Activated CD4-positive, alpha-beta T cell treated with anti-CD3 and anti-CD28 coated beads, Interleukin-2, amount 10 ng/mL, durations not matched to agents 7 days and 5 days (primary cell): ENCODE measurements at places on chromosomes 5 and 9. TPM values are rescaled to one million over a fixed set of nuclear protein-coding genes. Genes with fewer than 3 reads are reported as not detected.

DNA sequence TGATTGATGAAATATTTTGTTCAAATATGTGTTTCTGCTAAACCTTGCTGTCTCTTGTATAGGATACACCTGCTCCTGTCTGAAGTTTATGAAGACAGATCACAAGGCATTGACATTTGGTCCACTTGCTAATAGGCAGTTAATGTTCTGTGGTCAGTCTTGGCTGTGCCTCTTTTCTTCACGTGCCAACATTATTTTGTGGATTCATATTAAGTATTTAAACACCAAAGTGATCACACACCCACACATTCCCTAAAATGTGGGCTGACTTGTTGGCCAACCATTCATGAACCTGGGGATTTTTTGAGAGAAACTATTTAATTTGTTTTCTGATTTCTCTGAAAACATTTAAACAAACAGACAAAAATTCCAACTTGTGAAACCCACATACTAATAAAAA lies 33.7 kb downstream of the ZNF462 start:
- H3K27me3 ChIP-seq: no peaks in the 10 kb centered on the region
- H3K36me3 ChIP-seq: no peaks in the 10 kb centered on the region
- no peaks in the 10 kb centered on the region for H3K4me1 ChIP-seq

Gene SAXO1
- 0.10 TPM for total RNA-seq

DNA sequence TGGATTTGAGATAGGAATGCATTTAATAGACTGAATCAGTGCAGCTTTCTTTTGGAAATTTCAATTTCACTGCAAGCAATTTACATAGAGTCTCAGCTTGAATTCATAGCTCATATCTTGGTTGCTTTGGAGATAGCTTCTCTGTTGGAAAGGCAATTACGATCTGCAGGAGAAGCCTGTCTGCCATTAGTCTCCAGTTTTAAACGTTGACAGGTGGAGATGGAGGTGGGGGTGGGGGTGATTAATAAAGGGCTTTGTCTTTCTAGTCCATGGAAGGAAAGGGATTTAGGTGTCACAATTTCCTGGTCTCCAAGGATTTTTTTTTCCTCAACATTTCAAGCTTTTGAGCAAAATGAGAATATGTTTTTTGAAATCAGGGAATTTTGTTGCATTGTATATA lies 184.7 kb downstream of the CARTPT start:
- no peaks in the 10 kb centered on the region for H3K4me1 ChIP-seq
- no peak overlapping the region for H3K27ac ChIP-seq
- no peaks in the 10 kb centered on the region for H3K27me3 ChIP-seq
- H3K36me3 ChIP-seq: no peaks in the 10 kb centered on the region
- H3K4me3 ChIP-seq: no peak overlapping the region
- no peak for DNase-seq

Gene SEMA5A
- 0.12 TPM for total RNA-seq

DNA sequence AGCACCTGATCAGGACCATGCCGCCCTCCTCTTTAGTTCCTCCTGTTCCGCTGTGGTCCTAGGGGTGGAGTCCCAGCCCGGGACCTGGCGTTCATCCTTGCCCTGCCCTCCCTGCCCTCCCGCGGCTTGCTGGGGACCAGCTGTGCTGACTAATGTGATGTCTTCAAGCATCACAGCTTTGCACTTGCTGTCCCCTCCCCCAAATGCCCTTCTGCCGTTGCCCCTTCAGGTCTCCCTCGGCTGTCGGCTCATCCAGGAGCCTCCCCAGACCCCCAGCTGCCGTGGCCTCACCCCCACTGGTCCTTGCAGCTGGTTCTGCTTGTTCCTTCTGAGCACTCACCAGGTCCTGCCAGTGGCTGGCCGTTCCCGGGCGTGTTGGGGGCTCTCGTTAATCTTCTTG lies 19.9 kb downstream of the RXRA start:
- DNase-seq: no peak
- no peaks in the 10 kb centered on the region for H3K27me3 ChIP-seq

GRCh38 chr5:146877783-146878475 lies 628 bp downstream of the PPP2R2B start:
- H3K27ac ChIP-seq: peak overlapping the region; percentile 52
- peak overlapping the region; percentile 84 for H3K4me3 ChIP-seq
- peaks cover 14% of the 10 kb centered on the region for H3K4me1 ChIP-seq
- H3K36me3 ChIP-seq: no peaks in the 10 kb centered on the region

GRCh38 chr5:94191604-94192003 lies 426.8 kb downstream of the KIAA0825 start:
- H3K4me1 ChIP-seq: no peaks in the 10 kb centered on the region
- no peak for DNase-seq
- no peaks in the 10 kb centered on the region for H3K27me3 ChIP-seq
- no peak overlapping the region for H3K27ac ChIP-seq

GRCh38 chr5:138606378-138607064 lies 31.3 kb upstream of the HSPA9 start:
- H3K36me3 ChIP-seq: no peaks in the 10 kb centered on the region
- H3K4me3 ChIP-seq: no peak overlapping the region
- H3K27ac ChIP-seq: no peak overlapping the region
- H3K27me3 ChIP-seq: peaks cover 56% of the 10 kb centered on the region

DNA sequence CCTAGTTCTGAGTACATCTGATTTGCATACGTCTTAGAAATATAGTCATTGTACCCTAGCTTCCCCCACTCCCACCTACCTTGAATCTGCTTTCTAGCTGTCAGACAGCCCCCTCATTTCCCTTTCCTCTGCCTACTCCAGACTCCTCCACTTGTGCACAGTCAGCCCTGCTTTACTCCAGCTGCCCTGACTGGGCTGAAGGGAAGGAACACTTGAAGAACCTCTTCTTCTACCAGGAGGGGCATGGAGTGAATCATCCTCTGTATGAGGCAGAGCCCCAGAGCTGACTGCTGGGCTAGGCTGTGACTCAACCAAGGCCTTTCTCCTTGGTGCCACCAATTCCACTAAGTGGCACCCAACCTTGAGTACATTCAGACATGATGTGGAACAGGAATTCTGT lies 18.1 kb upstream of the ZFR start:
- no peaks in the 10 kb centered on the region for H3K36me3 ChIP-seq
- DNase-seq: no peak
- no peak overlapping the region for H3K27ac ChIP-seq
- no peak overlapping the region for H3K4me3 ChIP-seq
- peaks cover 4% of the 10 kb centered on the region for H3K4me1 ChIP-seq

- H3K27ac ChIP-seq: no peak overlapping the region
- H3K4me3 ChIP-seq: no peak overlapping the region
- H3K4me1 ChIP-seq: no peaks in the 10 kb centered on the region
- peaks cover 5% of the 10 kb centered on the region for H3K27me3 ChIP-seq
- DNase-seq: peak; percentile 52
Observed at GRCh38 chr5:86880785-86881492, 263.2 kb downstream of the COX7C start.

- H3K4me1 ChIP-seq: no peaks in the 10 kb centered on the region
- H3K27ac ChIP-seq: no peak overlapping the region
- H3K36me3 ChIP-seq: peaks cover 50% of the 10 kb centered on the region
- H3K27me3 ChIP-seq: no peaks in the 10 kb centered on the region
- no peak overlapping the region for H3K4me3 ChIP-seq
Observed at GRCh38 chr9:131204285-131204684, 72.0 kb downstream of the FAM78A start.

Gene GPR150
- total RNA-seq: 0.87 TPM

DNA sequence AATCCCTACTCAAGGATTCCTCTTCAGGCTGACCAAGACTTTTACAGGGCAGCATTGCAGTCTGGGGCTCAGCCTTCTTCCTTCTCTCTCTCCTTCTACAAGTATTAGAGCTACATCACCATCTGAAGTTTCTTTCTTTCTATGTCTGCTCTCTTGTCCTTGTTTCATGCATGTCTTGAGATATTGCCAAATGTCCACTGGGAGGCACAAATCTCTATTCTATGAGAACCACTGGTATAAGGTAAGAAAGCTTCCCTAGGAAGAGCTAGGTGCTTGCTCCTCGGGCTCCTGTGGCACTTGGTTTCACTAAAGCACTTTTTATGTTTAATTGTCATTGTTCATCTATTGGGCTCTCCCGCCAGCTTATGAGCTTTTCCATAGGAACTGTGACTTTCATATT lies 289.2 kb upstream of the PCSK5 start:
- no peak overlapping the region for H3K4me3 ChIP-seq
- no peak overlapping the region for H3K27ac ChIP-seq
- DNase-seq: no peak
- H3K36me3 ChIP-seq: no peaks in the 10 kb centered on the region
- no peaks in the 10 kb centered on the region for H3K4me1 ChIP-seq
- H3K27me3 ChIP-seq: peaks cover 5% of the 10 kb centered on the region

DNA sequence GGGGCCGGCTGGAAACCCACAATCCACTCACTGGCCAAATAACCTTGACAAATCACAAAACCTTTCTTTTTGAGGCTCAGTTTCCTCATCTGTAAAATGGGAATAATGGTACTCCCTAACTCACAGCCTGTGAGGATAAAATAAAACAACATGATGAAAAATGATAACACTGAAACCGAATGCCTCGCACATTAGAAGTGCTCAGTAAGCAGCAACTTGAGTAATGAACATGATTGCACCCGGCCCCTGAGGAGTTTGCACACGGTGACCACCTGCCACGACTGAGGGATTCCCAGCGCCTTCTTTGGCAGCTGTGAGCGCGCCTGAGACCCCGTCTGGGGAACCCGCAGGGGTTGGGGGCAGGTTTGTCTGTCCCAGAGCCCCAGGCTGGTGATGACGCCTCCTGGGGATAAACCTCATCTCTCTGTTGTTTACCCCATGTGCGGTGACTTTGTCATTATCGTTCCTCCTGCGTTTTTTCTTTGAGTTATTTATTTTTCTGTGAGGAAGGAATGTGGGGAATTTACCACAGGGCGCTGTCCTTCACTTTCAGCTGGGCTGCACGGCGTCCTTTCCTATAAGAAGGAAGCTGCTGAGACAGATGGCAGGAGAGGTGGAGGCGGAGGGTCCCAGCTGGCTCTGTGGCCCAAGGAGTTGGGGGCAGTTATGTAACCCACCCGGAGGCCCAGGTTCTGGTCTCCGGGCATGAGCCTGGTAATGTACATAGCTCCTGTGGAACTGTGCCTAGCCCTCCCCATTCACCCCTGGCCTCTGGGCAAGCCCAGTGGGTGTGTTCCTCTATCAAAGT lies 3.0 kb upstream of the SYNPO start:
- H3K36me3 ChIP-seq: no peaks in the 10 kb centered on the region
- no peak for DNase-seq
- H3K27me3 ChIP-seq: peaks cover 12% of the 10 kb centered on the region
- no peak overlapping the region for H3K27ac ChIP-seq

Gene SHC3
- not detected for total RNA-seq

GRCh38 chr5:41728281-41728680 lies 141.9 kb downstream of the OXCT1 start:
- no peaks in the 10 kb centered on the region for H3K4me1 ChIP-seq
- DNase-seq: no peak
- H3K27me3 ChIP-seq: no peaks in the 10 kb centered on the region
- H3K4me3 ChIP-seq: no peak overlapping the region

Gene PCDHGC4
- total RNA-seq: not detected

DNA sequence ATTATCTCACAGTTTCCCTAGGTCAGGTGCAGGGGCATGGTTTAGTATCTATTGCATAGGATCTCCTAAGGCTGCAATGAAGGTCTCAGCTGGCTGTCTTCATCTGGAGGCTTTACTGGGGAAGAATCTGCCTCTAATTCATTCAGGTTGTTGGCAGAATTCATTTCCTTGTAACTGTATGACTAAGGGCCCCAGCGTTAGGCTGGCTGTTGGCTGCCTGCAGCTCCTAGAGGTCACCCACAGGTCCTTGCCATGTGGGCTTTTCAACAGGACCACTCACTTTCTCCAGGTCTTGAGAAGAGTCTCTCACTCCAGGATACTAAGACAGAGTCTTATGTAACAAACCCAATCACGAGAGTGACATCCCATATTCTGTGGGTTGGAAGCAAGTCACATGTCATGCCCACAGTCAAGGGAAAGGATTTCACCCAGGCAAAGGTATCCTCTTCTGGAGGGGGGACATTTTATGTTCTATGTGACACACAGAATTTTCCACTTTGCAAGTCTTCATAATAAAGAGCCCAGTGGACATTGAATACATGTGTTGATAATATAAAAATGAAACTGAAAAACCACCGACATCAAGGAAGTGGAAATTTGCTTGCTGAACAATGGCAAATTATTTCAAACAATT lies 38.2 kb downstream of the HMHB1 start:
- H3K36me3 ChIP-seq: no peaks in the 10 kb centered on the region
- no peak overlapping the region for H3K27ac ChIP-seq
- DNase-seq: no peak
- no peaks in the 10 kb centered on the region for H3K27me3 ChIP-seq
- peaks cover 6% of the 10 kb centered on the region for H3K4me1 ChIP-seq

- H3K4me1 ChIP-seq: no peaks in the 10 kb centered on the region
- no peaks in the 10 kb centered on the region for H3K36me3 ChIP-seq
- no peak overlapping the region for H3K4me3 ChIP-seq
Observed at GRCh38 chr9:130461218-130461630, 16.5 kb downstream of the ASS1 start.

- H3K4me3 ChIP-seq: no peak overlapping the region
- DNase-seq: no peak
- no peaks in the 10 kb centered on the region for H3K36me3 ChIP-seq
- no peaks in the 10 kb centered on the region for H3K4me1 ChIP-seq
- no peak overlapping the region for H3K27ac ChIP-seq
- no peaks in the 10 kb centered on the region for H3K27me3 ChIP-seq
Observed at GRCh38 chr5:85663708-85664031, 954.1 kb upstream of the COX7C start.

GRCh38 chr9:86521977-86522376 lies 167.8 kb upstream of the TUT7 start:
- no peaks in the 10 kb centered on the region for H3K36me3 ChIP-seq
- H3K27me3 ChIP-seq: peaks cover 3% of the 10 kb centered on the region
- H3K4me3 ChIP-seq: no peak overlapping the region
- no peak for DNase-seq

Gene GZMA
- total RNA-seq: 168 TPM

Gene SPZ1
- not detected for total RNA-seq

Gene PRR7
- total RNA-seq: 5.3 TPM
